ENCODE measurements at places on chromosomes 4 and X. TPM values are rescaled to one million over a fixed set of nuclear protein-coding genes. Genes with fewer than 3 reads are reported as not detected.

The PDGFRA gene
- total RNA-seq, result not detected

The CNKSR2 gene
- total RNA-seq, result 10.3 TPM

The PLP1 gene
- total RNA-seq, result not detected

The FAM236A gene
- not detected for total RNA-seq

The MXD4 gene
- 24.6 TPM for total RNA-seq

The ADRA2C gene
- not detected for total RNA-seq

The RAB40AL gene
- 0.31 TPM for total RNA-seq

The IGBP1 gene
- total RNA-seq, result 64.1 TPM

GRCh38 chr4:14928035-14928434 lies 74.2 kb upstream of the CPEB2 start:
- DNase-seq, result no peak

GRCh38 chr4:149292425-149293007 lies 523.1 kb downstream of the IQCM start:
- no peak for DNase-seq

- no peak for DNase-seq
Observed at GRCh38 chrX:130836447-130836846, 66.6 kb downstream of the ENOX2 start.

DNA sequence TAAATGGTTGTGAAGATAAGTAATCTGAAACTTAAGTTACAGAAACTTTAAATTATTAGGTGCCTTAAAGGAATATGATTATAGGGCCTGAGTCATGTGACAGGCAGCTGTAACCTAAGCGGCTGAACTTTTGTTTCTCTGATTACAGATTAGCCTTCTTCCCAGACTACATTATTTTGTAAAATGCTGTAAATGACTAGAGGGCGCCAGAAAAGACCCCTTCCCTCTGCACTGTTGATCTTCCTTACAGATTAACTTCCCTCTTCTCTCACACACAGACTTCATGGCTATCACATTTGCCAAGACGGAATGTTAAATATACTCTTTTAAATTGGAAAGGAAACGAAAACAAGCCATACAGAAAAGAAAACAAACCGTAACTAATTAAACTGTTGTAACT lies 96.6 kb downstream of the EVC2 start:
- no peak for DNase-seq

GRCh38 chrX:22135171-22135711 lies 103.1 kb downstream of the PHEX start:
- no peak for DNase-seq

DNA sequence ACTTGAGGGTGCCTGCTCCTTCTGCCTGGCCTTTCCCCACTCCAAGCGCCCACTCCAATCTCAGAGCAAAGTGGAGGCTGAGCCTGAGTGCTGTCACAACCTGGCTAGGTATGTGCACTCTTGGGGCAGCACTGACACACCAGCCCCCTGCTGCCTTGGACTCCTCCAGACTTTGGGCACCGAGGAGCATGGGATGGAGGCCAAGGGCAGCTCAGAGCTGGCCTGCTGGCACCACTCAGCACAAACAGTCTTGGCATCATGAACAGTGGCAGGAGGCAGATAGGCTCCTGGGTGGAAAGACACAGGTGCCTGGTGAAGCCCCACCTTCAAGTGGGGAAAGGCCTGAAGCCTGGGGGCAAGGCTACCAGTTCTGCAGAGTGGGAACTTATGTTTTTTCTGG lies 91.8 kb downstream of the KCNIP4 start:
- DNase-seq, result no peak

DNA sequence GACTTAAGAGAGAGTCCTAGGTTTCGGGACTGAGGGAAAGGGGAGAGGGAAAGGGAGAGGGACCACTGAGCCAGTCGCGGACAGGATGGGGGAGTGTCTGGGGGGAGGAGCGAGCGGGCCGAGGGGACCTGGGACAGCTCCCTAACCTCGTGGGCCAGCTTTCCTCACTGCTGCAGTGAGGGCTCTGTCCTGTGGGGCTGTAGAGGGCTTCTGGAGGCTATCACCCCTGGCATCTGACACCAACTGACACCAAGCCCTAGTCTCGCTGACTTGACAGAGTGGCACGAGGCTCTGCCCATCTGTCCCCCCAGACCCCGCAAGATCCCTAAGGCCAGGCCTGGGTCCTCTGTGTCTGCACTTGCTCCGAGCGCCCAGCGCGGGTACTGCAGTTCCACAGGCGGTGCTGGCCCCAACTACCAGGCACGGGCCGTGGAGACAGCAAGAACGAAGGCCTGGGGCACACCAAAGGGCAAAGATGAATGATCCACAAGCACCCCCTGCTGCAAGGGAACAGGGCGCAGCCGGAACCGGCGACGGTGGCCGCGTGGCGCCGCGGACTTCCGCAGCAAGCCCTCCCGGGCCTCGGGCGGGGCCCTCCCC lies 465 bp downstream of the HAUS7 start:
- DNase-seq, result peak; percentile 53

GRCh38 chr4:109183931-109184490 lies 118.4 kb downstream of the COL25A1 start:
- DNase-seq, result no peak

DNA sequence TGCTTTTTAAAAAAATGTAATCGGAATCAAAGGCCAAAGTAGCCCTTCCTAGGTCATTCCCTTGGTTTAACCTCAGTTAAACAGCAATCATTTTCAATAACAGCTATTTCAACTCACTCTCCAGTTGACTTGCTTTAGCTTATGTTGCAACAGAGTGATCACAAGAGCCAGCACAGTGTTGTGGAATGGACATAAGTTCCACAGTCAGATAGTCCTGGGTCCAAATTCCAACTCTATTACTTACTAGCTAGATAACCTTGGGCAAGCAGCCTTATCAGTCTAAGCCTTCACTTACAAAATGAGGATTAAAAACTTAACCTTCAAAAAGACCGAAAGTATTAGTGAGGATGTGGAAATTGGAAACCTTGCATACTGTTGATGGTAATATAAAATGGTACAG lies 9.2 kb upstream of the GPC3 start:
- no peak for DNase-seq

DNA sequence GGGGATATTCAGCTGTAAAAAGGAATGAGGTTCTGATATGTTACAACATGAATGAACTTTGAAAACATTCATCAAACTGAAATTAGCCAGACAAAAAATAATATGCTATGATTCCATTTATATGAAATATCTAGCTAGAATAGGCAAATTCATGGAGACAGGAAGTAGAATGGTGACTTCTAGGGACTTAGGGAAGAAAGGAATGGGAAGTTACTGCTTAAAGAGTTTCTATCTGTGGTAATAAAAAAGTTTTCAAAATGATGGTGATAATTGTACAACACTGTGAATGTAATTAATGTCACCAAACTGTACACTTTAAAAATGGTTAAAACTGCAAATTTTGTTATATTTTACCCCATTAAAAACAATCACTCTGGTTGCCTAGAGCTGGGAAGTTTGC lies 30.2 kb downstream of the SMIM14 start:
- no peak for DNase-seq

- DNase-seq, result no peak
Observed at GRCh38 chr4:141804836-141805235, 168.5 kb downstream of the IL15 start.

GRCh38 chrX:105495376-105495775 lies 274.9 kb upstream of the TEX13A start:
- DNase-seq, result no peak

- no peak for DNase-seq
Observed at GRCh38 chrX:82081027-82081426, 879.1 kb downstream of the SH3BGRL start.

- no peak for DNase-seq
Observed at GRCh38 chr4:118957722-118958445, 69.2 kb downstream of the SYNPO2 start.

GRCh38 chr4:89681671-89682070 lies 155.3 kb downstream of the SNCA start:
- no peak for DNase-seq

DNA sequence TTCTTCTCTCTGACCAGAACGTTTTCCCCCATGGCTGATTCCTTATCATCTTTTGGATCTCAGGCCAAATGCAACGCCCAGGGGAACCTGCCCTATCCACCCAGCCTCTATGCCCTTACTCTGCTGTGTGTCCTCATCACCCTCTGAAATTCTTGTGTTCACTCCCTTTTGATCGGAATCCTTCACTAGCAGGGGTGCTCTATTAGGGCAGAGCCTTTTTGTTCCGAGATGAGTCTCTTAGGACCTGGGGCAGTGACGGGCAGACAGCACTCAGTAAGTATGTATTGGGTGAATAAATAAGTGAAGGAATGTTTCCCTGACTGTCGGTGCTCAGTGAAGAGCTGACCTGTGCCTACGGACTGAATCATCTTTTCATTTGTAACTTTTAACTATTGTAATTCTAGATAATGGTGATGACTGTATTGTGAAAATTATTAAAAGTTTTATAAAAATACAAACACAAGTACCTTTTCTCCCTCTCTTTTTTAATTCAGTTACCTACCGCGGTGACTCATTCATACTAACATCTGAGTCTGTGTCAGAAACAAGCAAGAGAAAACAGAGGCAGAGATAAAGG lies 4.8 kb upstream of the TENM3 start:
- no peak for DNase-seq

- DNase-seq, result no peak
Observed at GRCh38 chr4:187158003-187158402, 434.3 kb upstream of the FAT1 start.

DNA sequence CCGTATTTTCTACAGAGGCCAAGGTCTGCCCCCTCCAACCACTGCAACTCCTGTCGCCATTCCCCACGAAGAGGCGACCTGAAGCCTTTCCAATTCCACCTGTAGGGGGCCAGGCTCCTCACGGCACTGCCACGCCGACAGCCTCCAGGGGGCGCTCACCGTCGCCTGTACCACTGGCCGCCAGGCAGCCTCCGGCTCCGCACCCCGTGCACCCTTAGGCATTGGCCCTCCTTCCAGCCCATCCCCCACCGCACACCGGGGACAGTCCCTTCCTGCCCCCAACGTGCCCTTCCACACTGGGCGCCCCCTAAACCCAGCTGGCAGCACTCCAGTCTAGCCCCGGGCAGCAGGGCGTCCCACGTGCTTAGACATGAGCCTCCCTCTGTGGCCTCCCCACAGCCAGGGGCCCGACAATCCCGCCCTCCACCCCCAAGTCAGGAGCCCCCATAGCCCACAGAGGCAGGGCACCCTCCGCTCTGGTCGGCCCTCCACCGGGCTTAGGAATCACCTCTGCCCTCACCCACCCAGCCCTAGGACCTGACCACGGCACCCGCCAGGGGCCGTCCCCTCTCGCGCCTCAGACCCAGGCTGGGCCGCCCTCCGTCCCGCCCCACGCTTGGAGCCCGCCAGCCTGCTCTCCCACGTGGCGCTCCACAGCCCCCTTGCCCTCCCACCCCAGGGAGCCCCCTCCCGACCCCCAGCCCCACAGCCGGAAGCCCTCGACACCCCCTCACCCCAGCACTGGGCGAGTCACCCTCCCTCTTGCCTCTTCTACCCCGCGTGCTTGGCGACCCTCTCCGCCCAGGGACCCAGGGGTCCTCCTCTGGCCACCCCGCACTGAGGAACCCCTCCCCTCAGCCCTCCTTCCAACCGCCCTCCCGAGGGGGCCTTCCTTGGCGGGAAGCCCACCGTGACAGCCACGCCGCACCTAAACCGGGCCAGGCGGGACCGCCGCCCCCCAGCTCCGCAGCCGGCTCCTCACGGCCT lies 711 bp downstream of the PNMA6E start:
- peak; percentile 58 for DNase-seq

GRCh38 chr4:104064646-104065577 lies 345.1 kb upstream of the TACR3 start:
- no peak for DNase-seq

DNA sequence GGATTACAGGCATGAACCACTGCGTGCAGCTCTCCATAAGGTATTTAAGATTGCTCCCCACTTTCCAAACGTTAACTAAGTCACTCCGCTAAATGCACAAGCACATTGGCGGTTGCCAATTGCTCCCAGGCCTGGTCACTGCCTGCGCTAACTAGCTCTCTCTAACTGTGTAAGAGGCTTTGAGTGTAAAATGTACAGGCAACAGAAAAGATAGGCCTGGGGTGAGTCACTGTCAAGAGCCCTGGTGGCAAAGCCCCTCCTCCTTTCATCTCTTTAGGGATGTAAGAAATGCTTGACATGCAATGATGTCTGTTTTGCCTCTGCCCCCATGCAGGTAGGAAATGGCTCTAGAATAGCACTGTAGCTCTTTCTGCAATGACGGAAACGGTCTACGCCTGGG lies 329.7 kb upstream of the GATB start:
- no peak for DNase-seq

DNA sequence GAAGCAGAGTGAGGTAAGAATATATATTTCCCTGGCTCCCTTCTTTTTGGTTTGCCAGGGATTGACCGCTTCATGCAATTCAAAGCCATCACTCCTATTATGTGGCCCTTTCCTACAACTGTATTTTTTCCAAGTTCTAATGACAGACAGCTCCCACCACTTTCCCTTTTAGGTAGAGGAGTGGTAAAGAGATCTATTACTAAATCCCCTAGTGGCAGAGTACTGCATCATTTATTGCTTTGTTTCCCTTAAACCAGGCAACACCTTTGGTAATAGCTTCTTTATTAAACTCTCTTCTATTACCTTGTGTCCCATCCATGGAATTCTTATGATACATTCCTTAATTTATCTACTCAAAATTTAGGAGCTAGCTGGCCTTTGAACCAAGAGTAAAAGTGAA lies 90.7 kb downstream of the CNOT6L start:
- no peak for DNase-seq

DNA sequence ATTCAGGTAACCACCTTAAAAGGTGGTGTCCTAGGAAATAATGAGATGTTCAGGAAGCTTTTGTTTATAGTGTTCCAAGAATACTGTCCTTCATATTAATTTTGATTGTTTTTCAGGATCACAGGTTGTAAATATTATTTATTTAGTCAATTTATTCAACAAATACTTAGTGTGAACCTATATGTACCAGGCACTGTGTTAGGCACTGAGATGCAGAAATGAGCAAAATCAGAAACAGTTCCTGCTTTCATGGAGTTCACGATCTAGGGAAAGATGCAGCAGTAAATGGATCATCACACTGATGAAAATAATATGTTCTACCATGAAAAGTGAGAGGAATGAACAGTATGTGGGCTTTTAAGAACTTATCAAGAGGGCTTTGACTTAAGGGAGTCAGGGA lies 18.2 kb upstream of the PLA2G12A start:
- DNase-seq, result no peak

- DNase-seq, result peak; percentile 7
Observed at GRCh38 chr4:51842167-51842553, 793 bp upstream of the DCUN1D4 start.

DNA sequence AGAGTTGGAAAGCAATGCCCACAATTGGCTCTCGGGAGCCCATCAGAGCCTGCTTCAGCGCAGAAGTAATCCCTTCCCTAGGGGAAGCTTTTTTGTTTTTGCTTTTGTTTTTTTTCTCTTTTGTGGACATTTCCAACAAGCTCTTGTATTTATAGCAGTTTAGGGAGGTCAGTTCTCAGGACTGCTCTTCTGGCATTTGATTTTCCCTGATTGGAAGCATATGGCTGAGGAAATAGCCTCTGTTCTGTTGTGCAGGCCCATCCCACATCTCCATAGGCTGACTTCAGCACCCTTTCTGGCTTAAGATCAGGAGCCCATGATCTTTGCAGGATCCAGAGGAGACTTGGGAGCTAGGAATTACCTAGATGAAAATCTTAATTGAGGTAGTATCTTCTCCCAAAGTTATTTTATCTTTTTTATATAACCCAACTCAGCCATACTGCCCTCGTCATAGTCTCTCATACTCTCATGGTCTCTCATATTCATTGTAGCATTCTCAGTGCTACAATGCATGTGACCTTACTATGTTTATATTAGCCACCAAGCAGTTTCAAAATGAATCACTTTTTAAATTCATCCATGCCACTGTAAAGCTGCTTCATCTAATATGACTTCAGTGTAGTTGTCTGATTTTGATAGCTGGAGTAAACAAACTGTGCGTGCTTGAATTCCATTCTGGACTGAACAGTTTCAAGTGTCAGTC lies 16.7 kb downstream of the PAGE4 start:
- DNase-seq, result no peak
